NT2/D1 (cell line): ENCODE measurements at places on chromosomes 6 and 20.

- no peak for DNase-seq
Observed at GRCh38 chr6:129894921-129895320, 33.8 kb upstream of the TMEM244 start.

DNA sequence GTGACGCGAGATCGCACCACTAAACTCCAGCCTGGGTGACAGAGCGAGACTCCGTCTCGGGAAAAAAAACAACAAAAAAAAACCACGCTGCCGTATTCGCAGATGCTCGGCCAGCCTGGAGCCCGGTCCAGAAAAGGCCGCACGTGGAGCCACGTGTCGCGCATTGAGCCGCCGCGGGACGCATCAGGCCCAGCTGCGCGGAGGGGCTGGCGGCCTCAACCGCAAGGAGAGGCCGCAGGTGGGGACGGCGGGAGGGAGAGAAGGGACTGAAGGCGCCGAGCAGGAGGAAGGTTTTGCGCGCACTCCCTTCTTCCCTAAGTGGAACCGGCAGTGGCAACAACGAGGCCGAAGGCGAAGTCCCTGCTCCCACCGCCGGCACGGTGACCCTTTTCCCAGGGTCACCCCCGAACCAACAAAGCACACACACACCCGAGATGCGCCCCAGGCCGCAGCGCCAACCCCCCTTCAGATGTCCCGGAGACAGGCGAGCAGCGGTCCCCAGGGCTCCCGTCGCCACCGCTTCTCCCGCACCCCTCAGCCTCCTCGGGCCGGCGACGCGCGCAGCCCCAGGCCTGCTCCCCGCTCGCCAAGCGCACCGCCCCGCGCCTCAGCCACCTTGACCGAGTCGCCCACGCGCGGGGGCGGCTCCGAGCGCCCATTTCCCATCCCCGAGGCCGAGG, 681 bp downstream of the SYCP2 start:
- DNase-seq, result no peak

DNA sequence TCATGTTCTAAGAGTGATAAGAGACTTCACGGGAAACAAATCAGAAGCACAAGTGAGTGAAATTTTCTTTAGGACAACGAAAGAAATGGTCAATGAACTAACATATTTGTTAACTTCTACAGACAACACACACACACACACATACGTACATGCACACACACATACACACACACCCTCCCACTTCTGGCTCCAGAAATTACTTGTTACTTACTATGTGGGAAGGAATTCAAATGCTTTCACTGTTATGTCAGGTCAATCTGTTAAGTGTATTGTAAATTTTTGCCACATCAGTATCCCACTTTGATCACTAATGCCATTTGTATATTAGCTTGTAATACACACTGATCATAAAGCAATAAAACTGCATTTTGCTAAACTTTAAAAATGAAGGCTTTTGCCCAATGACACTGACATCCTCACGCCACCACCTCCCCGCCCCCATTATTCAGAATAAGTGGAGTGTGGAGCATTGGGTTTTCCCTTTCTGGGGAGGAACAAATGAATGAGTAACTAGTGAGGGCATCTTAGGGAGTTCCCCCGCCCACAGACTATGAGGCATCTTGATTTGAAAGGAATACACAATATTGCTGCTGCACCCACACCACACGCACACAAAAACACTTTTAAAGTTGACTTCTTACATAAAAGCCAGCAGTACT, 76.2 kb downstream of the ATXN1 start:
- DNase-seq, result no peak

DNA sequence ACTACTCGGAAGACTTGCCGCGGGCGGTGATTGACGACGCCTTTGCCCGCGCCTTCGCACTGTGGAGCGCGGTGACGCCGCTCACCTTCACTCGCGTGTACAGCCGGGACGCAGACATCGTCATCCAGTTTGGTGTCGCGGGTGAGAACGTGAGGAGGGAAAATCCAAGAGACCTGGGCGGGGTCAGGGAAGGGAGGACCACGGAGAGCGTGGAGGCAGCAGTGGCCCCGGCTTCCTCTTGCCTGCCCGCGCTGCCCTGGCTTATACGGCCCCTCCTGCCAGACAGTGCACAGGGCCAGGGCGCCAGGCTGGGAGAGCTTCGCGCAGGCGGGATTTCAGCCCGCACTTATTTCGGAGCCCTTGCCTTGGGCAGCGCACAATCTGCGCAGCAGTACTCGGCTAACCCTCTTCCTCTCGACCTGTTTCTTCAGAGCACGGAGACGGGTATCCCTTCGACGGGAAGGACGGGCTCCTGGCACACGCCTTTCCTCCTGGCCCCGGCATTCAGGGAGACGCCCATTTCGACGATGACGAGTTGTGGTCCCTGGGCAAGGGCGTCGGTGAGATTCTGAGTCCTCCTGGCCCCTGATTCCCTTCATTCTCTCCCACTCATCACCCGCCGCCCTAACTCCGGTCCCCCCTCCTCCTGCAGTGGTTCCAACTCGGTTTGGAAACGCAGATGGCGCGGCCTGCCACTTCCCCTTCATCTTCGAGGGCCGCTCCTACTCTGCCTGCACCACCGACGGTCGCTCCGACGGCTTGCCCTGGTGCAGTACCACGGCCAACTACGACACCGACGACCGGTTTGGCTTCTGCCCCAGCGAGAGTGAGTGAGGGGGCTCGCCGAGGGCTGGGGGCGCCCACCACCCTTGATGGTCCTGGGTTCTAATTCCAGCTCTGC, 2.0 kb downstream of the MMP9 start:
- no peak for DNase-seq

- DNase-seq, result no peak
Observed at GRCh38 chr6:143745166-143746133, 67.7 kb downstream of the PHACTR2 start.

- no peak for DNase-seq
Observed at GRCh38 chr6:21199262-21199661, 394.3 kb upstream of the SOX4 start.

DNA sequence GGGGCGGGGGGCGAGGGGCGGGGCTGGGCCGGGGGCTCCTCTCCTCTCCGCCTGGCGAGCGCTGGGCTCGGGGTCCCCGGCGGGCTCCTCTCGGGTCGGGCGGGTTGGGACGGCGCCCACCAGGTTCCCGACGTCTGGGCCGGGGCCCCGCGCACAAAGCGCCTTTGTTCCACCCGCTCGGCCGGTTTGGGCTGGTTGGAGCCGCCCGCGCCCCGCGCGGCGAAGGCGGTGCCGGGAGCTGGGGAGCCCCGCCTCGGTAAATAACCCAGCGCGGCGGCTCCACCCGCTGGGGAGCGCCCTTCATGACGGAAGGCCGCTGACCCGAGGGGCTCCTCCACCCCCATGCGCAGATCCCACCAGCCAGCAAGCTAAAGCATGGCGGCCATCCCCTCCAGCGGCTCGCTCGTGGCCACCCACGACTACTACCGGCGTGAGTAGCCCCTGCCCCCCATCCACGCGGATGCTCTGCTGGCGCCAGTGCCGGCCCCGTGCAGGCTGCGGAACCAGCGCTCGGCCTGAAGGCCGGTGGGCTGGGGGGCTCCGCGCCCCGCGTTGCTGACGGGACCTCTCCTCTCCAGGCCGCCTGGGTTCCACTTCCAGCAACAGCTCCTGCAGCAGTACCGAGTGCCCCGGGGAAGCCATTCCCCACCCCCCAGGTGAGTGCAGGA, 503 bp downstream of the PPDPF start:
- no peak for DNase-seq

DNA sequence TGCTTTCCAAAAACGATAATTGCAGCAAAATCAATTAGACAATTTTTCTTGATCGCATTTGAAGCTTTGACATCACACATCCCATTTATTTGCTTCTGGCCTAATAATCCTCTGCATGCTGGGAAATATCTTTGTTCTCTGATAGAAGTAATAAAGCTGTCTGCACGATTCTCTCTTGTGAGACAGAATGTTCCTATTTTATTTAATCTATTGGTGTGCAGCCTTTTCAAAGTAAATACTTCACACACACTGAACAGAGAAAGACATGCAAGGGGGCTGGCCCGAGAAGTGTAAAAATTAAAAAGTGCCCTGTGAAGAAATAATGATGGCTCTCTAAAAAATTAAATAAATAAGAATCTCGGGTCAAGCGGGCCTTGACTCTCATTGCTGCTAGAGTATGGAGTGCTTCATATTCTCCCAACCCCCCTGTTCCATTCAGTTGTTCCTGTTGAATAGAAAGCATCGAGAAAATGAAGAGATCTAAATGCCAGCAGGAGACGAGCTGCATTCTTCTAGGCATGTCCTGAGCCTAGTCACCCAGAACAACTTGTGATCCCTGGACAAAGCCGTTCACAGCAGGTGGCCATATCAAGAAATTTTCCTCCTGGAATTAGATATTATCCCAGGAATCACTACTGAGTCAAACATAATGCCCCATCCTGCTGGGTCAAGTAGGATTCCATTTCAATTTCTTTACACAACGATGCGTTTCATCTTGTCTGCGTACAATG, 625.9 kb upstream of the EPHA7 start:
- peak; percentile 9 for DNase-seq

DNA sequence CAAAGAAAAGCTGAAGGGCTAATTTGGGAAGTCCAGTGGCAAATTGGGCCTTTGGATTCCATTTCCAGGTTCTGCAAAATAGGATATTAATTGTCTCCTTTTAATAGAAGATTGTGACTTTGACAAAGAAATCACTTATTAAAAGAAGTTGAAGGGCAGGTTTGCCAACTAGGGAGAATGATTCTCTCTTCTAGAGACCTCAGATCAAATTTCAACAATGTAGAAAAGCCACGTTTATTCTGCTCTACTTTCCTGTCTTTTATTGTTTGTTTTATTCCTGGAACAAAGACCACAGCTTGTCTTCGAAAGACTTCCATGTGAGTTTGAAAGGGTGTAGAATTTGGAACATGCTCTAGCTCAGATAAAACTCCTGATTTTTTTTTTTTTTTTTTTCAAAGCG, 65.5 kb upstream of the PRL start:
- no peak for DNase-seq

DNA sequence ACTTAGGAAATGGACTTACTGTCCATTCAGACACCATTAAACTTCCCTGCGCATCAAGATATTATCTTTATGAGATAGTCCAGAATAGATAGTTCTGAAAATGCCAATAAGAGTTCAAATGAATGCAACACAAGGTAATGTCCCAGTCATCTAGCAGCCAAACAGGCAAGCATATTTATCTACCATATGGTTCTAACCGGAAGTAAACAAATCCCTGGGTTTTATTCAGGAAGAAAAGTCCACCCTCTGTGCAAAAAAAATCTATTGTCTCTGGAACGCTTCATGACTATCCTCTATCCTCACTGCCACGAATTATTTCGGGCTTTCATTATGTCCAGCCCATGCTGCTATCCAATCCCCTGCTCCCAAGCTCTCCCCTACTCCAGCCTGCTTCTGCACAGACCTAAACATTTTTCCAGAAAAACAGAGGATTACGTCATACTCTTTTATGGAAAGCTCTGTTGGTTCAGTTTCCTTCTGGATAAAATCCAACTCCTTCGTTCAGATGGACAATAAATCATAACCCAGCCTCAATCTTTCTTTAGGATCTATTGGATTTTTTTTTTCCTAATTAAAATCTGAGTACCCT, 11.4 kb downstream of the PPIL6 start:
- DNase-seq, result no peak

GRCh38 chr6:87212596-87212995, 57.2 kb downstream of the ZNF292 start:
- DNase-seq, result no peak

- no peak for DNase-seq
Observed at GRCh38 chr6:20861481-20861880, 327.2 kb downstream of the CDKAL1 start.

- DNase-seq, result no peak
Observed at GRCh38 chr20:33963751-33964150, 30.0 kb upstream of the RALY start.

DNA sequence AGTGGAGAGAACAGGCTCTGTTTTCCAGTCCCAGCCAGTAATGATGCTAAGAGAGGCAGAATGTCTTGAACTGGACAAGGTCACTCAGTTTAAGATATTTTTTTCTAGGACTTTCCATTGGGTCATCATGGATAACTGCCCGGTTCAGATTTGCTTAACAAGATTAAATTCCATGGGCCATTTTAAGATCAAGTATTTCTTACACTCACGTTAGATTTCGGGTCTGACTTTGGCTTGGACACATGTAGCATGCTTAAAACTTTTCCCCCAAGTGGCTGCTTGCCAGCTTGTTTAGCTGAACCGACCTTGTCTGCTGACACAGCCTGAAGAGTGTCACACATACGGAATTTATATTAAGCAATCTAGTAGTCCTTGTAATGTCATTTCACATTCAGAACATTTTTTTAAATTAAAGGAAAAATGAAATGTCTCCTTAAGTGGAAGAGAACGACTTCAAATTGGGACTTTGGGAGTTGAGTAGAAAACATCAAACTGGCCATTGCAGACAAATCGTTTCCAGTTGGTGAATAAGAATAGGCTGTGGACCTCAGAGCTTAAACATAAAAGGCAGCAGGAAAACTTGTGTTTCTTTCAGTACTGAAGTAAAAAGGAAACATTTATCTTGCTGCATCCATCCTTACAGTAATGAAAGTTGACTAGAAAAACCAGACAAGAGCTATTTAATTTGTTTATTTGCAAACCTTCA, 29.0 kb downstream of the ARMC2 start:
- no peak for DNase-seq

GRCh38 chr6:145225500-145225899, 509.8 kb downstream of the EPM2A start:
- DNase-seq, result no peak

GRCh38 chr6:34059914-34060313, 86.0 kb downstream of the GRM4 start:
- DNase-seq, result no peak

GRCh38 chr20:32527447-32528055, 57.6 kb downstream of the NOL4L start:
- no peak for DNase-seq

- DNase-seq, result no peak
Observed at GRCh38 chr6:34347303-34347702, 45.2 kb downstream of the NUDT3 start.

GRCh38 chr6:16249971-16250370, 11.6 kb downstream of the GMPR start:
- peak; percentile 65 for DNase-seq

GRCh38 chr6:40077315-40077714, 143.1 kb upstream of the MOCS1 start:
- no peak for DNase-seq

GRCh38 chr6:151209071-151209831, 30.5 kb upstream of the AKAP12 start:
- no peak for DNase-seq

DNA sequence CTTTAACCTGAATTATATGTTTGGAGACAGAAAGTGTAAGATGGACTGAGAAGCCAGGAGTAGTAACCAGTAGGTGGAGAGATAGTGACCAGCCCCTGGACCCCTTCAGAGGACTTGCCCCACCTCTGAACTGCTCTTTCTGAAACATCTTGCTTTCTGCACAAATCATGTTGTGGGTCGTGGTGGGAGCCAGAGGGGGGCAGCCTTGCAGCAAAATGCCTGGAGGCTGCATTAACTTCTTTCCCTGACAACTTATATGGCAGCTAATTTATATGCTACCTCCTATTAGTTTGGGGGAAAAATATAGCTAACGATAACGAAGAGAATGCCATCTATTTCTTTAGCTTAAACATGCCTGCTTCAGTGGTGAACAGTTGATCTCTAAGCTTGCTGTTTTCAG, 859.8 kb downstream of the MAFB start:
- peak; percentile 27 for DNase-seq
